ENCODE measurements at places on chromosomes 16 and 17.
A peak's percentile ranks its signal among the peaks of the same experiment; 100 is the strongest.

GRCh38 chr17:61075988-61076387 is 323.7 kb upstream of the TBX2 start:
- DNase-seq = no peak

DNA sequence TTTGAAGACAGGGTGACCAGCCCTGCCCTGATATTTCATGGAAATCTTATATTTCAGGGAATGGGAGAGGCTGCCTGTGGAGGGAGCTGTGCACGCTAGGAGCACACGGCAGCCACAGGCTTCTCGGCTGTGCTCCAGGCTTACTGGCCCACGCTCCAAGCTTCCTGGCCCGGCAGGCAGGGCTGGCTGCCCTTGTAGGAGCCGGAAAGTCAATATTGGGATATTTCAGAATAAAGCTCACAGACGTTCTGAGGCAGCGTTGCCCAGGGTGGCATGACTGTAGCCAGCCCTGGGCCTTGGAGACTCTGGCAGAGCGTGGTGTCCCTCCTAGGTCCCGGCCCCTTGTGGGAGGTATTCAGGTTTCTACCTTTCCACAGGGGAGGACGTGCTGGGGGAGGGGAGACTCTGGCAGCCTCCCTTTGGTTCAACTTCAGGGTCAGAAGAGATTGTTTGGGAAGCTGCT is 95.6 kb downstream of the NPIPB11 start:
- DNase-seq = no peak

- no peak for DNase-seq
Observed at GRCh38 chr17:35297666-35298065, 54.8 kb downstream of the SLFN5 start.

- no peak for DNase-seq
Observed at GRCh38 chr16:82454152-82454551, 172.6 kb upstream of the CDH13 start.

- no peak for DNase-seq
Observed at GRCh38 chr17:70323269-70323668, 153.9 kb downstream of the KCNJ2 start.

- no peak for DNase-seq
Observed at GRCh38 chr16:81499576-81500380, 55.2 kb downstream of the CMIP start.

GRCh38 chr16:85199069-85199725 is 86.9 kb upstream of the CIBAR2 start:
- DNase-seq = no peak

DNA sequence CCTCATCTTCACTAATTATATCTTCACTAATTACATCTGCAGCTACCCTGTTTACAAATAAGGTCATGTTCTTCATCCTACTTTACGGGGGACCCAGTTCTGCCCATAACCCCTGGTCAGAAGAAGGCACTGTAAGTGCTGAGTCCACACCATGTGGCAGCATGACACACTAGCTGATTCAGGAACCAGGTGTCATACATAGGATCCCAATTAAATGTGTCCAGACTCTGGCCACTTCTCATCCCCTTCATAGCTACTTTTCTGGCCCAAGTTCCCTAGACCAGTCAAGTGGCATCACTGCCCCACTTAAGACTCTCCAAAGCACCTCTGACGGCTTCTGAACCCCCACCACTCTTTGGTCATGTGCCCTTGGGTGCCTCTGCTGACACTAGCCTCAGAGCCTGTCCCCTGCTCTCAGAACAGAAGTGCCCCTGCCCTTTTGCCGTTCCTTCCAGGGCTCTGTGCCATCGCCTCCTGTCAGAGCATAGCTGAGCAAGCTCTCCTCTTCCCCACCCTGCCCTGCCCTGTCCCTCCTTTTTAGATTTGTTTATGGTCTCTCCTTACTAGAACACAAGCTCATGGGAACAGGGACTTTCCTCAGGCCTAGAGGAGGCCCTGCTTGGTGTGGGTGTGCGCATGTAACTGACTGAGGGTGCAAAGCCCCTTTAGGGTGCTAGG is 61.1 kb downstream of the B9D1 start:
- no peak for DNase-seq

GRCh38 chr16:75305364-75306098 is 54.1 kb upstream of the BCAR1 start:
- peak; percentile 12 for DNase-seq

GRCh38 chr16:49867796-49868668 is 12.1 kb upstream of the ZNF423 start:
- DNase-seq = no peak

DNA sequence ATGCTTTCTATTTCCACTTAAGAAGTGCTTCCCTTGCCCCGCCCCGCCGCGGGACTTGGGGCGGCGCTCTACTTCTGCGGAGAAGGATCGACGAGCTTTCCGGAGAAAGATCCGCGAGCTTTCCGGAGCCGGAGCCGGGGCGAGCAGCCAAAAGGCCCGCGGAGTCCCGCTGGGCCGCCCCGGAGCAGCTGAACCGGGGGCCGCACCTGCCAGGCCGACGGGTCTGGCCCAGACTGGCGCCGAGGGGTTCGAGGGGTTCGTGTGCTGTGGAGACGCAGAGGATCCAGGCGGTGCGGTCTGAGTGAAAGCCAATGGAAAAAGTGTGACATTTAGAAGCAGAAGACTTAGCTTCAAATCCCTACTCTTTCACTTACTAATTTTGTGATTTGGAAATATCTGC is 50.8 kb downstream of the TBC1D26 start:
- DNase-seq = no peak

GRCh38 chr17:81832608-81833159 is 407 bp downstream of the MCRIP1 start:
- peak; percentile 39 for DNase-seq

GRCh38 chr16:51685498-51685897 is 534.4 kb upstream of the SALL1 start:
- no peak for DNase-seq

DNA sequence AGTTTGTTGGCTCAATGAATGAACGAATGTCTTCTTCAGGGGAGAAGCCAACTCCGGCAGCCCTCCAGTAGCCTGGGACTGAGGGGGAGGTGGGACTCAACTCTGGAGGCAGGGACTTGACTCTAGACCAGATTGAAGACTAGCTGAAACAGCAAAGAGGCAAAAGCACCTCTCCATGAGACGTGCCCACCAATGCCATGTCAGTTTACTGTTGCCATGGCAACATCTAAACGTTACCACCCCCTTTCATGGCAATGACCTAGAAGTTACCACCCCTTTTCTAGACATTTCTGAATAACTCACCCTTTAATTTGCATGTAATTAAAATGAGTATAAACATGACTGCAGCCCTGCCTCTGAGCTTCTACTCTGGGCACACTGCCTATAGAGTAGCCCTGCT is 91.8 kb downstream of the ASIC2 start:
- DNase-seq = no peak

DNA sequence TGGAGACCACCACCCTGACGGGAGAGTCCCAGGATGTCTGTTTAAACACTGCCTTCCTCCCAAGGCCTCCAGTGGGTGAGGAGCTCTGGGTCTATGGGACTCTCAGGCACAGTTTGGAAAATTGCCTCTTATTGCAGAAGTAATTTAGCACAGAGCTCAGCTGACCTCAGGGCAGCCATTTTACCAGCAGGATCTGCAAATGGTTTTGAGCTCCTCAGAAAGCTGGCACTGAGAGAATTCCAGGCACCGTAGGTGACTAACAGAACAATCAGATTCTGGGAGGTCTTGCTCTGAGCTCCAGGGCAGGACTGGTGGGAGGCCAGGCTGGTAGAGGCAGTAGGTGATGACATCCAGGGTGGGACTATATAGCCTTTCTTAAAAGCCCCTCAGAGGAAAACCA is 17.3 kb upstream of the C16orf74 start:
- no peak for DNase-seq

- DNase-seq = no peak
Observed at GRCh38 chr16:27080895-27081294, 14.2 kb downstream of the C16orf82 start.

DNA sequence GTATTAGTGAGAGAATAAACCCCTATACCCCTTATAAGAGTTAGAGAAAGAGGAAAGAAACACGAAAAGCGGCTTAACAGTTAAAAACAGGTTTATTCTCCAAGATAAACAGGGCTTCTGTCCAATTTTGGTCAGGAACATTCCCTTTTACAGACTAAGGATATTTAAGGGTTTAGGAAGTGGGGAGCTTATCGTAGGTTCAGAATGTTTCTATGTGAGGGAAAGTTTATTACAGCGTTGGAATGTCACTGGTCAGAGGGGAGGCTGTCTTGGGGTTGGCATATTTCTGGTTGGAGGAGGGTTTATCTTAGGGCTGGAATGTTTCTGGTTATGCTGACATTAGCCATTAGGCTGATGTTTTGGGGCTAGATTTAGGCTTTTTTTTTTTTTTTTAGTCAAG is 34.1 kb upstream of the WWOX start:
- no peak for DNase-seq

DNA sequence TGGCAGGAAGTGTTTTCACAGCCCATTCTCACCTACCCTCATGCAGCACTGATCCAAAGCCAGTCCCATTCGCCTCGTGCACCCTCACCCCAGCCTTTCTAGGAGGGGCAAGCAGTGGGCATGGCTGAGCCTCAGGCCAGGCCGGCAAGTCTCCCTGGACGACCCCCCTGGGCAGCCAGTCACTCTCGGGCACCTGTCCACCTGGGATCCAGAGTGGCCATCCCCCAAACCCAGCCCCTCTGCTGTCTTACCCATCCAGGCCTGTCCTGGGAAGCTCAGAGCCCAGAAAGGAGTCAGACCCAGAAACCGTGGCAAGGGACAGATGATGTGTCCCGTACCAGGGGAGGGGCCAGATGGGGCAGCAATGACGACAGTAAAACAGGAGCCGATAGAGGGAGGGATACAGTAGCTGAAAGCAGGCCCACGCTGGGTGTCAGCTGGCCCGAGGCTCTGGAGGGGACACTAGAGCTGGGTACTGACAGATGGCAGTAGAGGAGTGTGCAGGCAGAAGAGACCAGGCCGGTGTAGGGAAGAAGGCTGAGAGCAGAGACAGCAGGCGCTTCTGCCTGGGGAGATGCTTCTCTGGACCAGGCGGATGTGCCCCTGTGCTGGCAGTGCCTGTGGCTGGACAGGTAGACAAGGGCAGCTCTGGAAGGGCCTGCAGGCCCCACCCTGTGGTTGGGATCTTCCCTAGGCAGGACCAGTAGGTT is 5.8 kb downstream of the CMTM3 start:
- DNase-seq = no peak

- DNase-seq = no peak
Observed at GRCh38 chr17:57455063-57455914, 199.0 kb downstream of the MSI2 start.

DNA sequence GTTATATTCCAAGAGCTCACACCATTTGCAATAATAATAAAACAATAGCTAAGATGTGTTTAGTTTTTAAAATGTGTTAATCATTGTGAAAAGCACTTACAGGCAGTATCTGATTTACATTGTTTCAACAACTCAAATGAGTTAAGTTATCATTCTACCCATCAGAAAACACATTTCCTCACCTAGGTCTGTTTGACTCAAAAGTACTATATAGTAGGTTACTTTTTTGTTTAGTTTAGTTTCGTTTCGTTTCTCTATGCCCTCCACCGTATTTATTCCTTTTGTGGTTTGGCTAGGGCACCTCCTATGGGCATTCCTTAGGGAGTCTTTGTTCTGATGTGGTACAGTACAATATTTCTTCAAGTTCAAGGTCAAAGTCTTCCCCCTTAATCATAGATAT is 201.6 kb downstream of the PRKCB start:
- no peak for DNase-seq

- no peak for DNase-seq
Observed at GRCh38 chr17:66580956-66581391, 253.9 kb upstream of the CACNG5 start.

GRCh38 chr17:75130632-75131277 is 787 bp downstream of the NT5C start:
- DNase-seq = peak; percentile 27

DNA sequence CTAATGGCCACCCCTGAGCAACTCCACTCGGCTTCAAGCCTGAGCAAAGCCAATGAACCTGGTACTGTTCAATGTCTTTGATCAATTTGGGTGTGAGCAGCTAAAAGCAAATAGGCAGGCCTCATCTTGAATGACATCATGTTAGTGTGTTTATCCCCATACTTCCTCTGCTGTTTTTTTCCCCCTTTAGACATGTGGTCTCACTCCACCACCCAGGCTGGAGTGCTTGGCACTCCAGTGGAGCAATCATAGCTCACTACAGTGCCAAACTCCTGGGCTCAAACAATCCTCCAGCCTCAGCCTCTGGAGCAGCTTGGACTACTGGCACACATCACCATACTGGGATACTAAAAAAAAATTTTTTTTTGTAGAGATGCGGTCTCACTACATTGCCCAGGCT is 75.4 kb downstream of the ARHGAP17 start:
- no peak for DNase-seq

GRCh38 chr16:13193721-13194120 is 292.3 kb downstream of the SHISA9 start:
- no peak for DNase-seq

- DNase-seq = no peak
Observed at GRCh38 chr17:81858170-81858966, 2.0 kb downstream of the P4HB start.

GRCh38 chr16:2983706-2984136 is 3.5 kb upstream of the PKMYT1 start:
- no peak for DNase-seq

DNA sequence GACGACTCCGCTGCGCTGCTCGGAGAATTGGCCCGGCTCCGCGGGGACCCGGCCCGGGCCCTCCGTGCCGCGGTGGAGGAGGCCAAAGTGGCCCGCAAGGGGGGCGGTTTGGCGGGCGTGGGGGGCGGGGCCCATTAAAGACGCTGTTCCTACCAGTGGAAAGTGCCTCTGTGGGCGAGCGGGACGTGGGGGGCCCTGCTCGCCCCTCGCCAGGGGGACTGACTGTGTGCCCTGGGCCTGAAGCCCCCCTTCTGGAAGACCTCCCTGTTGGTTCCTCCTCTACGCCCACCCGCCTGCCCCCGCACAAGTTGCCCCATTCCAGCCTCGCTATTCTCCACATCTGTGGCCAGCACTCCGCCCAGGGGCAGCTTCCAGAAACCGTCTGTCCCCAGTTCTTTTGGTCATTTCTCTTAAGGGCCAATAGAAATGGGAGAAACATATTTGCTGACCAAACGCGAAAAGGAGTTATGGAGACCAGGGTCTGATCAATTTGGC is 1.9 kb upstream of the FGF11 start:
- no peak for DNase-seq

- DNase-seq = no peak
Observed at GRCh38 chr17:8485491-8485890, 49.8 kb downstream of the NDEL1 start.

DNA sequence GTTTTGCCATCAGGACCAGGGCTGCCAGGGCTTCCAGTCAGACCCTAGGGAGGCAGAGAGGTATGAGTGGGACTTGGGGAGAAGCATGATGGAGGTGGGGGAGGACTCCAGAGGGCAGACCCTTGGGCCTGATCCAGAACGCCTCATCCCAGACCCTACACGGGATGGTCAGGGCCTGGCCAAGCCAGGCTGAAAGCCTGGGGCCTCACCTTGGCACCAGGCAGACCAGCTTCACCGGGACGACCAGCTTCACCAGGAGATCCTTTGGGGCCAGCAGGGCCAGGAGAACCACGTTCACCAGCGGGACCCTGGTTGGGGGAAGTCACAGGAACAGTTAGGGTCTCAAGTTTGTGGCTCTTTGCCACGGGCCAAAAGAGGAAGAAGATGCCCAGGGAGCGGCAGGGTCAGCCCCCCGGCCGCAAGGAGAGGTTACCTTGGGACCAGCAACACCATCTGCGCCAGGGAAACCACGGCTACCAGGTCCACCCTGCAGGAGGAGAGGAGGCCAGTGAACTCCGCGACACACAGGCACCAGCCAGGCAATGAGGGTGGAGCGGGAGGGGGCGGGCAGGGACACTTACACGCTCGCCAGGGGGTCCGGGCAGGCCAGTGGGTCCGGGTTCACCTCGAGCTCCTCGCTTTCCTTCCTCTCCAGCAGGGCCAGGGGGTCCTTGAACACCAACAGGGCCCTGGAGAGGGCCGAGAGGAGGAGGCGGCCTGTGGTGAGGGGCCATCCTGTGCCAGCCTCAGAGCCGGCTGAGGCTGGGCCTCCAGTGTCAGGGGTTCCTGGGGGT is 7.1 kb downstream of the COL1A1 start:
- DNase-seq = no peak

Measured in stimulated activated CD8-positive, alpha-beta memory T cell treated with anti-CD3 and anti-CD28 coated beads, Interleukin-15, amount 100 ng/mL, for 4 hours (primary cell).